Caco-2 (cell line): ENCODE measurements at places on chromosomes 4 and X.

GRCh38 chrX:86102341-86102740 lies 45.9 kb upstream of the DACH2 start:
- DNase-seq = no peak
- no peak overlapping the region for H3K27ac ChIP-seq
- H3K36me3 ChIP-seq = no peaks in the 10 kb centered on the region
- H3K4me1 ChIP-seq = no peaks in the 10 kb centered on the region
- H3K27me3 ChIP-seq = no peaks in the 10 kb centered on the region
- H3K4me3 ChIP-seq = no peak overlapping the region

- H3K27ac ChIP-seq = peak overlapping the region; percentile 79
- peak overlapping the region; percentile 77 for H3K4me3 ChIP-seq
- no peak for DNase-seq
- H3K36me3 ChIP-seq = no peaks in the 10 kb centered on the region
- no peaks in the 10 kb centered on the region for H3K27me3 ChIP-seq
Observed at GRCh38 chrX:149630681-149631233, 835 bp downstream of the TMEM185A start.

GRCh38 chrX:20789103-20789502 lies 522.4 kb upstream of the RPS6KA3 start:
- DNase-seq = no peak
- H3K27me3 ChIP-seq = no peaks in the 10 kb centered on the region
- no peak overlapping the region for H3K4me3 ChIP-seq
- no peaks in the 10 kb centered on the region for H3K36me3 ChIP-seq

DNA sequence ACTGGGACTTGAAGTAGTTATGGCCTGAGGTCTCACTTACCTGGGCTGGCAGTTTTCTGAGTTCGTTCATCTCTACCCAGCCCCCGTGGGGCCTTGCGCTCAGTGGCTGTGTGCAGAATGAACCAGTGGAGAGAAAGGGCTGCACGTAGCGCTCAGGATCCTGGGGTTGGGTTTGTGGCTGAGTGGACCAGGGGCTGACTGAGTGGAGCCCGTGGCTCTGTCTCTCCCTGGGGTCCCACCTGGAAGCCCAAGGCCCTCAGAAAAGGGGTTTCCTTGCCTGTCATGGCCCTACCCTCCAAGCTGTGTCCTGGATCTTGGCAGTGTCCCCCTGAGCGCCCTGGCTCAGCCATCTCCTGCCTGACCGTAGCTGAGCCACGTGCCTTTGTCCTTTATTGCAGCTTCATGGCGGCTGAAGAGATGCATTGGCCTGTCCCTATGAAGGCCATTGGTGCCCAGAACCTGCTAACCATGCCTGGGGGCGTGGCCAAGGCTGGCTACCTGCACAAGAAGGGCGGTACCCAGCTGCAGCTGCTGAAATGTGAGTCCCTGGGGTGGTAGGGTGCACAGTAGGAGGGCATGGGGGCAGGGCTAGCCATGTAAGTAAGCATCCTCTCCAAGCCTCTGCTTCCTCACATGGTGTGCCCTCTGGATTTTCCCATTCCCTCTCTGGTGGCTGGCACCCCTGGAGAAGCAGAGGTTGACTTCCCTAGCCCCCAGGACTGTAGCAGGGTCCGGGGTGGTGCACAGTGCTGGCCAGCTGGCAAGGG lies 23.2 kb upstream of the ADD1 start:
- H3K4me3 ChIP-seq = no peak overlapping the region
- H3K27ac ChIP-seq = no peak overlapping the region
- no peaks in the 10 kb centered on the region for H3K27me3 ChIP-seq
- no peak for DNase-seq

DNA sequence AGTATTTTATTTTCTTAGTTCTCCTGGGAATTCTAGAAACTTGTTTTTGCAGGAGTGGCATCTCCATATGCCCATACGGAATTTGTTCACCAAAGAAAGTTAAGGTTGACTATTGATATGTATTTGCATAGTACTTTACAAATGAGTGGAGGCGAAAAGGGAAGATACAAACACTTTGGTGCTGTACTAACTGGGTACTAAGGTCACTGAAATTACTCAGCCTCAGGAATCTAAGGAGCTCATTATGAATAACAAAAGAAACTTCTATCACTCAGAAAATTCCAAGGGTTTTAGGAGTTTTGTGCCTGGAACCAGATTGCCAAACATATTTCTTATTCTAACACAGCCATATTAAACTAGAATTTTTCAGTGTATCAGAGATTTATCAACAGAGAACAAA lies 27.4 kb upstream of the TMPRSS11B start:
- no peaks in the 10 kb centered on the region for H3K27me3 ChIP-seq
- DNase-seq = no peak
- H3K4me3 ChIP-seq = no peak overlapping the region
- no peaks in the 10 kb centered on the region for H3K36me3 ChIP-seq
- H3K4me1 ChIP-seq = peaks cover 25% of the 10 kb centered on the region
- H3K27ac ChIP-seq = peak overlapping the region; percentile 94

DNA sequence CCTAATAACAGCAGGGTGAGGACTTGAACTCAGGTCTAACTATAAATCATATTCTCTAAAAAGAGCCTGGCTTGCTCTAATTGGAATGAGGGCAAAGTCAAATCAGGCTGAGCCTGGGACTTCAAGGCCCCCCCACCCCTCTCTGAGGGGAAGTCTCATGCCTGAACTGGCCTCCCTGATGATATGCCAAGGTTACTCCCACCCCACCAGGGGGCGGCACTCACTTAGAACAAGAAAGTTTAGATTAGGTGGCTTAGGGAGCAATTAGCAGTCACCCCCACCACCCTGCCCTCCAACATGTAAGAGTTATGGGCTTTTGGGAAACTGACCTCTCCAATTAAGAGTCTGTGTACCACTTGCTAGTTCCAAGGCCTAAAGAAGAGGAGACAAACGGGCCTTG lies 2.7 kb downstream of the FOXO4 start:
- no peaks in the 10 kb centered on the region for H3K4me1 ChIP-seq
- peak; percentile 58 for DNase-seq
- H3K36me3 ChIP-seq = no peaks in the 10 kb centered on the region

DNA sequence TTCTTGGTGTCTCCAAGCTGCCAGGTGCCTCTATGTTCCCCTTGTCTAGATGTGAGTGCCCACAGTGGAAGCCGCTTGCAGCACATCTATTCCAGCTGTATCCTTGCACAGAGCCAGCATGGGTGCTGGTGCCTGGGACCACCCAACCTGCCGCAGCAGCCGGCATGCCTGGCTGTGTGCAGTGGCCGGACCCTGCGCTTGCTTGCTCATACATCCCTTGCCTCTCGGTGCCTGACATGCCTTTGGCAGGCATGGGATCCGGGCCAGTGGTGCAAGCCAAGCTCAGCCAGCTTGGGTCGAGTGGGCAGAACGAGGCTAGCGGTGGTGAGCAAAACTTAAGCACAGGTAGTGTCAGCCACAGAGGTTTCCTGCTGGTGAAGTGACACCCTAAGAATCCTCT lies 355.1 kb downstream of the TLL1 start:
- no peaks in the 10 kb centered on the region for H3K36me3 ChIP-seq
- H3K27ac ChIP-seq = no peak overlapping the region
- no peaks in the 10 kb centered on the region for H3K27me3 ChIP-seq

DNA sequence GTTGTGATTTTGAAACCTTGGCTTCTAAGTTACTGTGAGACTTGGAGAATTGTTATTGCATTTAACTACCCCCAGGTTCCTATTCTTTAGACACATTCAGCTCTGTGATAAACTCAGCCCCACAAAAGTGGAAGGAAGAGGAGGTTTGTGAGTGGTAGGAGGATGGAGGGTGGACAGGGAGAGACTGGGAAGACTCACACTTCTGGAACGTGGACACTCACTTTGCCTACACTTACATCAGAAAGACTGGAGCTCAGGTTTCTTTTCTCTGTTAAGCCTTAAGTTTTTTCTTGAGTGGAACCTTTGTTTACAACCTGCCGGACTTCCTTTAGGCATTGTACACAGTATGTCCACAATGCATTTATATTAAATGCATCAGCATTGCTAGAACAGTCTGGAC lies 99.0 kb downstream of the AREG start:
- H3K27me3 ChIP-seq = no peaks in the 10 kb centered on the region
- peaks cover 78% of the 10 kb centered on the region for H3K4me1 ChIP-seq
- no peak overlapping the region for H3K27ac ChIP-seq
- DNase-seq = no peak
- H3K36me3 ChIP-seq = no peaks in the 10 kb centered on the region

DNA sequence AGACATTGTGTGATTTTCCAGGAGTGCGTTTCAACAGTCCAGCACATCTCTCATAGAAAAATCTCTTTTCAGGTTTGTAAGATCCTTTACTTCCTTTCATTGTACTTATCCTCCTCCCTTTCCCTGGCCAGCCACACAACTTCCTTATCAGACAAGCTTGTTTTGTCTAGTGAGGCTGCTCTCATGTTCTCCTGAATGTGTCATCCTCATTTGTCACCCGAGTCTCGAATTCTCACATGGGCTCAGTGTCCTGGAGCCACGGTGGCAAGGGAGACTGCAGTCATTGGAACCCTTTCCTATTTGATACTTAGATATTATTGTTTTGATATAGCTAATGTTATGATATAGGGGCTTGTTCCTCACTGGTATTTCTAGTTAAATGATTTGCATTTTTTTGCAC lies 16.9 kb downstream of the SYNPO2 start:
- H3K4me1 ChIP-seq = no peaks in the 10 kb centered on the region
- no peaks in the 10 kb centered on the region for H3K36me3 ChIP-seq
- H3K27ac ChIP-seq = no peak overlapping the region

DNA sequence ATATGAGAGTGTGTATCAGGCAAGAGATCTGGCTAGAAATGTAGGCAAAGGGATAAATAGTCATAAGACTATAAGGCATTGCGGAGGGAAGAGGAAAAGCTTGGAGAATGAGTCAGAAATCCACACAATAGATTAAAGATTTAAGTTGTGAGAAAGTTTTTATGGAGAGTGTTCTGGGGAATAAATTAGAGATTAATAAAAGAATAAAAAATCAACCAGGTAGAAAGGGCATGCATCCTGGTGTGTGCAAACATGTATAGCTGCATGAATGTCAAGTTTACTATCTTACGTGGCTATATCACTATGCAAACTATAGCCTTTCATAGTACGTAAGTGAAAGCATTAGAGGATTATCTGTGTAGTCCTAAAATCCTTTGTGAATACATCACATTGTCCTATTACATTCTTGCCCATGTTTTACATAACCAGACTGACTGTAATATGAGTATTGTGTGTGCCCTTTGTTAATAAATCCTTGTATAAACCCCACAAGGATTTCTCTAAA lies 36.9 kb downstream of the SNCA start:
- H3K4me1 ChIP-seq = peaks cover 7% of the 10 kb centered on the region; the same call in 1 of the 2 replicates
- no peaks in the 10 kb centered on the region for H3K36me3 ChIP-seq
- H3K4me3 ChIP-seq = no peak overlapping the region
- DNase-seq = no peak

DNA sequence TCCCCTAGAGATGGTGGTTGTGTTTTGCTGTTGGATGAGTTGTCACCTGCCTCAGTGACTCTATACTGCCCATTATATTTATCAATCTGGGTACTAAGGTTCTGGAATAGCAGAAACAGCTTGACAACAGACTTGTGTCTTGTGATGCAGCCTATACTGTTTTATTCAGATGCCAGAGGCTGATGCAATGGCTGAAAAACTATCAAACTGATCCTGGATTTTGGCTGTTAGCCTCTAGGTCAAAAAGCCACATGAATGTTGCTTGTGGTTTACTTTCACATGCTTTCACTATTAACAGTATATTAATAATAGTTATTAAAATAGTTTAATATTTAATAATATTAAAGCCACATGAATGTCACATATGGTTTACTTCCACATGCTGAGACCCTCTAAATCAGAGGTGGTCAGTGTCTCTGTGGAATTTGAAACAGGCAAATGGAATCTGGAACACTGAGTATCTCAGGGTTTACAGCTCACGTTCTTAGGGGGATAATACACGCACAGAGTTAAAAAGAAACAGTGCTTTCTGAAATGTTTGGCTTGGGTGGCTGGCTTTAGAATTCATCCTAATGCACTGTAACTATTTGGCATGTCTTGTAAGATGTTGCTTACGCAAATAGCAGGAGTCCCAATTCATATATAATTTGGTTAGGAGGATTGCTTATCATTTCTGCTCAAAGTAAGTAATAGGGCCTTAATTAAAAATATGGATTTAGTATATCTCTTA lies 82.5 kb upstream of the LCORL start:
- H3K4me1 ChIP-seq = no peaks in the 10 kb centered on the region
- H3K4me3 ChIP-seq = no peak overlapping the region
- no peaks in the 10 kb centered on the region for H3K27me3 ChIP-seq
- H3K27ac ChIP-seq = no peak overlapping the region
- no peaks in the 10 kb centered on the region for H3K36me3 ChIP-seq

- DNase-seq = no peak
- no peaks in the 10 kb centered on the region for H3K36me3 ChIP-seq
- H3K27ac ChIP-seq = no peak overlapping the region
Observed at GRCh38 chr4:8710416-8710815, 117.9 kb downstream of the CPZ start.

- peaks cover 33% of the 10 kb centered on the region for H3K4me1 ChIP-seq
- no peak for DNase-seq
- no peaks in the 10 kb centered on the region for H3K27me3 ChIP-seq
- H3K36me3 ChIP-seq = no peaks in the 10 kb centered on the region
Observed at GRCh38 chr4:41070516-41071281, 143.6 kb downstream of the APBB2 start.

DNA sequence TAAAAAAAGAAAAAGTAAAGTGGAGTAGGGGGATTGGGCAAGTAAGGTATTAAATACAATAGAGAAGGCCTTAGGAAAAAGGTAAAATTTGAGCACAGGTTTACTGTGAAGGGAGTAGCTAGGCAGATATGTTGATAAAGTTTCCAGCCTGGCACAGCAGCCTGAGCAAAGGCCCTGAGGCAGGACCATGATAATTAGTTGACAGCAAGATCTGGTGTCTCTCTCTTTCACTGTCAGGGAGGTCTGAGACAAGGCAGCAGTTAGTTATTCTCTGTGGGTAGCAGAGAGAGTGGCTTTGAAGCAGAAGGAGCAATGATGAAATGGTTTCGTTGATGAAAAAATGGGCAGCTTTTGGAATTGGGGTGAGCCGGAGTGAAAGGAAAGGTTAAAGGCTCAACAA lies 119.5 kb downstream of the KDR start:
- H3K4me1 ChIP-seq = no peaks in the 10 kb centered on the region
- no peaks in the 10 kb centered on the region for H3K36me3 ChIP-seq
- no peak for DNase-seq
- no peak overlapping the region for H3K27ac ChIP-seq

GRCh38 chrX:40102393-40103381 lies 4.9 kb upstream of the BCOR start:
- H3K27ac ChIP-seq = no peak overlapping the region
- no peak for DNase-seq
- peaks cover 9% of the 10 kb centered on the region for H3K4me1 ChIP-seq
- H3K27me3 ChIP-seq = no peaks in the 10 kb centered on the region

GRCh38 chrX:18707426-18708049 lies at the start of gene PPEF1:
Gene PPEF1 (plus strand): TSS chrX:18707645. CDS start chrX:18707781, 136 bp downstream.
- H3K4me3 ChIP-seq = no peak within 1 kb of the TSS
- H3K4me1 ChIP-seq = no peaks in the 10 kb centered on the region
- no peak within 1 kb of the TSS for H3K27ac ChIP-seq
